ENCODE measurements at places on chromosomes 2 and 18.
A peak's percentile ranks its signal among the peaks of the same experiment; 100 is the strongest.

GRCh38 chr2:198706476-198707082 lies 751.2 kb downstream of the SATB2 start:
- DNase-seq, result no peak

- DNase-seq, result no peak
These were observed 131.5 kb upstream of the PGAP1 start for GRCh38 chr2:197057959-197058358.

DNA sequence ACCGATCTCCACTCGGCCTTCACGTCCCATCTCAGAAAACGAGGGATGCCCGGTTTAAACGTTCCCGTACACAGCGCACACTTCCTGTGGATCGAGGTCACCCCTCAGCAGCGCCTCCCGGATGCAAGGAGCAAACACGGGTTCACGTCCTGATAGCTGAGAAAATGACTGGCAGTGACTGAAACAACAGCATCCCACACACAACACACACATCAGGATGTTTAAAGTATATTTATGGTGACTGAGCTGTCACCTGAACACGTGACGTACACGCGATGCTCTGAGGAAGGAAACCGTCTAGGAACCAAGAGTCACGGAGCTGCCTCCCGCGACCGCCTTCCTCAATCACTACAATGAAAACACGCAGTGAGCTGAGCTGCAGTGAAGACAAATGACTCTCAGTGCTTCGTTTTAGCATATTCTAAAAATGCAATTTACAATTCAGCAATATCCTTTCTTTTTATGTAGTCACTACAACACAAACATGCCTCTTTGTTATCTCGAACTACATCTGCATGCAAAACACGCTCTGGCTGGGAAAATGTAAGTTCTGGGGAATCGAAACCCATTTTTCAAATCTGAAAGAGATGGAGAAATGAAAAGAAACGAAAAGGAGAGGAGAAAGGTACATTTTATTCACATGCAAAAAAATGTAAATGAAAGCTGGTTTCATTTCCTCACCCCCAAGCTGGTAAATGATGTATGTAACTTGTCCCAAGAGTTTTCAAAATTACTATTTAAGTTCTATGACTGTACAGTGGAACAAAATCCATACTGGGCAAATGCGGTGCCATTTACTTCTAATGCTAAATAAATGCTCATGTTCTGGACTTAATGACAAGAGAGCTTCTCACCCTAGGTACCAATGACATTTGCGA lies 19.8 kb downstream of the HDAC4 start:
- no peak for DNase-seq

- no peak for DNase-seq
These were observed 10.5 kb downstream of the PLB1 start for GRCh38 chr2:28506112-28506910.

GRCh38 chr2:48195169-48195568 lies 288.9 kb upstream of the FBXO11 start:
- no peak for DNase-seq

DNA sequence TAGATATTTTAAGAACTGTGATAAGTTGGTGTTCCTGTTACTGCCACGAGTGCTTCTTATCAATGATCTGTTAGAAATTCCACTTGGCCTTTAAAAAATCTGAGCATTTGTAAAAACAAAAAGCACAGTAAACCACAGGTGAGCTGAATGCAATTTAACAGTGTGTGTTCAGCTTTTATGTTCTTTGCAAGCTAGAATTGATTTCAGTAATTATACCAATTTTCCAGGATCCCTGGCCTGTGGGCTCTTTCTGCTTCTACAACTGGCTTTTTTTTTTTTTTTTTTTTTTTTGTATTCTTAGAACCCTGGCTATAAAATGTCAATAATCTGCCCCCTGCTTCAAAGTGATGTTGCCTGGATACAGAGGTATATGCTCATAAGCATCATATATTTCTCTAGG lies 548.5 kb upstream of the SLC8A1 start:
- DNase-seq, result no peak

- no peak for DNase-seq
These were observed 7.6 kb downstream of the NMUR1 start for GRCh38 chr2:231522418-231523180.

- DNase-seq, result no peak
These were observed 3.3 kb downstream of the CDH7 start for GRCh38 chr18:65754121-65754520.

GRCh38 chr2:181607629-181608590 lies 49.0 kb downstream of the CERKL start:
- DNase-seq, result no peak

DNA sequence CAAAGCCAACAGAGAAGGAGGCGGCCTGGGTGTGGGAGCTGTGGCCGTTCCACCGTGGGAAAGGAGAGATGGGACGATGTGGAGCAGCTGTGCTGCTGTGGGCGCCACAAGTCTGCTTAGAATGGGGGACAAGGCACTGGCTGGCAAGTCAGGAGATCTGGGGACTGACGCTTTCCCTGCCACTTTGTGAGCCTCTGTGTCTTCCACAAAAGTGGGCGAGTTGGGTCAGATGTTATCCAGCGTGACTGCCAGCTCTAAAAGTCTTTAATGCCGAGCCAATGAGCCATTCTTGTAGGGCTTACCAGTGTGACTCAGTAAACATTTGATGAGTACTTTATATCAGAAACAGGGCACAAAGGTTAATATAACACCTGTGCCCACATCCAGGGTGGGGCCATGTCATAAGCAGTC lies 113.6 kb upstream of the MGAT5 start:
- no peak for DNase-seq

DNA sequence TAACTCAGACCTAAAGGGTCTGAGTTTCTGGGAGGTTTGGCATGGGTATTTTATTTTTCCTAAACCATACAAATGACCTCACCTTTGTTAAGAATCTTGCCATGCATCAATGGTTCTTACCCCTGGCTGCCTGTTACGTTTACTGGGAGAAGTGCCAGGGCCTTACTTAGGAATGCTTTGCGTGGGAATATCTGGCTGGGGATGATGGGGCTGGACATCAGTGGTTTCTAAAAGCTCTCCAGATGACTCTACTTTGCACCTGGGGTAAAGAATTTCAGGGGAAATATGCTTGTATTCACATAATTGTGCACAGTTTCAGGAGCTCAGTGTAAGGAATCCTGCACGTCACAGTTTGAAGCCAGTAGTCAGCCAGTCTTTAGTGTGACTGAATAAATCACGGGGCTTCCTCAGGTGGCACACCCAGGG lies 18.2 kb upstream of the DAW1 start:
- no peak for DNase-seq

DNA sequence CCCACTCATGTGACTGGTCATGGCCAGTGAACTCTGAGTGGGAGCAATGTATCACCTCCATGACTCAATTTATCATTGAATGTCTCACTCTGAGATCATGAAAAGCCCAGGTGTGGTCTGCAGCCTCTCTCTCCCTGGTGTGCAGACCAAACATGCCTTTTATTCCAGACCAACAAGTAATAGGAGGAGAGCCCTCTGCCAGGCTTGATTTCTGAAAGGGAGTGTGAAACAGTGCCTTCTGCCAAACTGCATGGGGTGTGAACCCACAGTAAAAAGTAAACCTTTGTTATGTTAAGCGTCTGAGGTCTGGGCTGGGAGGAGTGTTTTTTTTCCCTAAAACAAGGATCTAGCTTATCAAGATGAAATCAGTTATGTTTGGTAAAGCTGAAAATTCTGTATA lies 601.2 kb downstream of the ADCYAP1 start:
- no peak for DNase-seq

DNA sequence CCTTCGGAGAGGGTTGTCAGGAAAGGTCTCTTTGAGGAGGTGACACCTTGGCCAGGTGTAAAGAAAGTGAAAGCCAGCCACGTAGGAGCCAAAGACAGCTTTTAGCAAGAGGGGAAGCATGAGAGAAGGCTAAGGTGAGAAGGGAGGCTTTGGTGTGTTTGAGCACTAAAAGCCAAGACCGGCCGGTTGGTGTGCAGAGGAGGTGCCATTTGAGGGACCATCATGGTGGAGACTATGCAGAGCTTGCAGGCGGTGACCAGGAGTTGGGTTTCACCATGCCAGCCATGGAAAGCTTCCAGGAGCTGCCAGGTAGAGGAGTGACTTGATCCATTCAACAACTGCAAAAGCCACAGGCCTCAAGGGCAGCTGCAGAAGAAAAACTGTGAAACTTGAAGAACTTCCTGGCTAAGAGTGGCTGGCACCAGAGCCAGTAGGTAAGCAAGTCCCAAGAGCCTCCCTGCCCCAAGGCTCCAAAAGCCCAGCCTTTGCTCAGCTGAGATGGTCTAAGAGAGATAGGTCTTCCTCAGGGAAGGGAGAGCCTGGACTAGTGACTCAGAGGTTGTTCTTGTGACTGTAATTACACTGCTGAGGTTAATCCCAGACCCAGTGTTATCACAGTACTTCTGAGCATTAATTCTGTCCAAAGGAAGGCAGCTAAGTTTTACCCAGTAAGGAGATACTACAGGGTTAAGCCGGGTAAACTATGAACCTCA lies 319.0 kb downstream of the BCL11A start:
- DNase-seq, result no peak

DNA sequence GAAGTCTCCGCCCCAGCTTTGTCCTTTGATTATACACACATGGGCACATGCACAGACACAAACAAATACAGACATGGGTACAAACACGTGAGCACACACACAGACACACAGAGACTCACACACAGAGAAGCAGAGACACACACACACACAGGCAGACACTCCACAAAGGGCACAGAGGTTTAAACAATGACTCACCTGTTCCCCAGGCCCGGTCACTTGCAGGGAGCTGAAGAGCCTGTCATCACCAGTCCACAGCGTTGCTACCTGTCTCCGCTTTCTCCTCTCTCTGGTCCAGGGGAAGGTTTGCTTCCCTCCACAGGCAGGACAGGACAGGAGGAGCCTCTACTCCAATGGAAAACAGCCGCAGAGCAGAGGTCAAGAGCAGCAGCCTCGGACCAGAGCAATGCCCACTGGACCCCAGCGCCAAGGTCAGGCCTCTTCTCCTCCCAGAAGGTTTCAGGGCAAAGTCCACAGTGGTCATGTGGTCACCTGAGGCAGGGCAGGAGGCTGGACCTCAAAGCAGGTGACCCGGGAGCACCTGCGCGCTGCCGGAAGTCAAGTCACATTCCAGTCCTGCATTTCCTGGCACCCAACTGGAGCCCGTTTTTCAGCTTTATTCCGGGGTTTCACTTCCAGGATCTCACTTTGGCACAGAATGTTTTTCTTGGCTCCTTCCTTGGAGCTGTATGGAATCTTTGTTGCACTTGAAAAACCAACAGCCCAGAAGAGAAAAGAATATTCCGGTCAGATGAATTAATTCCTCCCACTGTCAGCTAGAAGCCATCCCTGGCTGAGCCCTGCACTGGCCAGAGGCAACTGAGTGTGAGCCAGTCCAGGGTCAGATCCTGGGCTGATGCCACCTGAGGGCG lies at the start of gene RAB17:
Gene RAB17, minus strand, starts transcription at position 463 of the 869 bp plus-strand sequence. CDS start 4,580 bp downstream, outside the sequence.
- peak; percentile 48 for DNase-seq
